ENCODE measurements at places on chromosomes 11 and 22.

DNA sequence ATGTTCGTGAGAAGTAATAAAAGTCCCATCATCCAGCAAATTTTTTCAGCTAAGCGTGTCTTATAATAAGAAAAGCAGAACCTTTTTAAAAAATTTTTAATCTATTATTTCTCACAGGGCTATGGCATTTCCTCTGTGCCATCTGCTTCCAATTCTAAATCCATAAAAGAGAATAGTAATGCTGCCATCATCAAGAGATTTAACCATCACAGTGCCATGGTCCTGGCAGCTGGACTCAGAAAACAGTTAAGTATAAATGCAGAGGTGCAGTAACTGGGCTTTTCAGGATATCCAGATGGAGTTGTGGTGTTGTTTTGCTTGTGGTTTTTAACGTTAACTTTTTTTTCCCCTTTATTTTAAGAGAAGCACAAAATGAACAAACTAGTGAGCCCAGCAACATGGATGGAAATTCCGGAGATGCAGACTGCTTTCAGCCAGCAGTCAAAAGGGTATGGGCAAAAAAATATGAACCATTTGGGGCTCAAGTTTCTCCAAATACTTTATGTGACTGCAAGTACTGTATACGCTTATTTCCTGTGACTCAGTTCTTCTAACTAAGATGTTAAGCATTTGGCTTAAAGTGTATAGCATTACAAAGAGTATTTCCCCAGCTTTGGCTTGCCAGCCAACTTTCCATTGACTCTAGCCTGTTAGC lies 25.2 kb downstream of the GTF2H1 start:
- peak; percentile 74 for DNase-seq

- no peak for DNase-seq
These were observed 9.3 kb downstream of the SELENOM start for GRCh38 chr22:31097941-31098631.

DNA sequence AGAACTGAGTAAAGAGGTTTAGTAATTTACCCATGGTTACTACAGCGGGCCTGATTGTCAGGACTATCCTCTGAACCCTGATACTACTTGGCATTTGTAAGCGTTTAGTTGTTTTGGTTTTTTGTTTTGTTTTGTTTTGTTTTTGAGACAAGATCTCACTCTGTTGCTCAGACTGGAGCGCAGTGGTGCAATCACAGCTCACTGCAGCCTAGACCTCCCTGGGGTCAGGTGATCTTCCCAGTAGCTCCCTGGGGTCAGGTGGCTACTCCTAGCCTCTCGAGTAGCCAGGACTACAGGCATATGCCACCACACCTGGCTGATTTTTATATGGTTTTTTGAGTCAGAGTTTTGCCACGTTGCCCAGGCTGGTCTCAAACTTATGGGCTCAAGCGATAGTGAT lies 118.6 kb downstream of the WNT11 start:
- DNase-seq: no peak

GRCh38 chr22:49009359-49010063 lies 818.2 kb downstream of the BRD1 start:
- DNase-seq: no peak

GRCh38 chr22:33747576-33748180 lies 172.6 kb downstream of the LARGE1 start:
- no peak for DNase-seq

GRCh38 chr11:3001496-3001895 lies 9.4 kb upstream of the NAP1L4 start:
- no peak for DNase-seq
